ENCODE measurements at places on chromosomes 6 and 20. TPM values are rescaled to one million over a fixed set of nuclear protein-coding genes. Genes with fewer than 3 reads are reported as not detected.

Gene NOX3
- total RNA-seq = not detected

Gene HLA-G
- not detected for total RNA-seq

Gene EMILIN3
- total RNA-seq = 0.51 TPM

Gene OXT
- not detected for total RNA-seq

Gene GNAS-AS1
- not detected for total RNA-seq

Gene TDRD6
- total RNA-seq = not detected

Measured in A549 treated with dexamethasone at 1 μM for 4 hours (cell line).